ENCODE measurements at places on chromosomes 13 and 19.

DNA sequence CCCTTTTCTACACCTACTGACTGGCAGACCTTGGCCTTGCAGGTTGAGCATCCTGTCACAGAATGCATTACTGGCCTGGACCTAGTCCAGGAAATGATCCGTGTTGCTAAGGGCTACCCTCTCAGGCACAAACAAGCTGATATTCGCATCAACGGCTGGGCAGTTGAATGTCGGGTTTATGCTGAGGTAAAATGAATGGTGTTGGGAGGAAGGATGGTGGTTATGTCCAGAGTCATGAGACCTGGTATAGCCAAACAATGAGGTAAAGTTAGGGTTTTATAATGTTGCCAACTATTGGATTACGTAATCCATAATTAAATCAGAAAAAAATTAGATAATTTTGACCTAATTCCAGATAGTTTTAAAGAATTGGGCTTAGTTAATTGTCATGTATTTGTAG, 212.5 kb downstream of the PCCA start:
- no peak for DNase-seq

DNA sequence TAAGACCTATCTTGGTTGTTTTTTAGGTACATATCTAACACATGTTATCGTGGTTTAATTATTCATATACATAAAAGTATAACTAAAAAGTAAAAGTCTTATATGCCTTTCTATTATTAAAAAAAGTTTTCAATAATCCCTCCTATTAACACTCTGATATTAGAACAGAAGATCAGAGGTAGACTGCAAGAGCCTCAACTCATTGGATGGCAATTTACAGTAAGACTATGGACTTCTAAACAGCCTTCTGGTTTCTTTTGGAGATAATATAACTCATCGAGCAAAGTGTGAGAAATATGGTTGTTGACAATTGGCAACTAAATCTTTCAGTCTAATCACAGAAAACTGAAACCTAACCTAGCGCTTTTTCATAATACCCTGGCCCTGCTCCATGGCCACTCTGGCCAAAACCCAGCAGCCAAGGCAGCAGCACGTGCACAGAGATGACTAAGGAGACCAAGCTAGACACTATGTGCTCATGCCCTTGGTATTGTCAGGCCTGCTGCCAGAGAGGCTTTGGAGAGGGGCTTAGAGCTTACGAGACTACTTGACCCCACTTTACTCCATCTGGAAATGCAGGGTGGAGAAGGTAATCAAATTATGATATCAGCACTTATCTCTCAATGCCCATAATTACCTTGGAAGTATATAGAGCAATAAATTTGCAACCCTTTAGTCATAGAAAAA, 40.6 kb upstream of the EEF1AKMT1 start:
- DNase-seq: no peak

DNA sequence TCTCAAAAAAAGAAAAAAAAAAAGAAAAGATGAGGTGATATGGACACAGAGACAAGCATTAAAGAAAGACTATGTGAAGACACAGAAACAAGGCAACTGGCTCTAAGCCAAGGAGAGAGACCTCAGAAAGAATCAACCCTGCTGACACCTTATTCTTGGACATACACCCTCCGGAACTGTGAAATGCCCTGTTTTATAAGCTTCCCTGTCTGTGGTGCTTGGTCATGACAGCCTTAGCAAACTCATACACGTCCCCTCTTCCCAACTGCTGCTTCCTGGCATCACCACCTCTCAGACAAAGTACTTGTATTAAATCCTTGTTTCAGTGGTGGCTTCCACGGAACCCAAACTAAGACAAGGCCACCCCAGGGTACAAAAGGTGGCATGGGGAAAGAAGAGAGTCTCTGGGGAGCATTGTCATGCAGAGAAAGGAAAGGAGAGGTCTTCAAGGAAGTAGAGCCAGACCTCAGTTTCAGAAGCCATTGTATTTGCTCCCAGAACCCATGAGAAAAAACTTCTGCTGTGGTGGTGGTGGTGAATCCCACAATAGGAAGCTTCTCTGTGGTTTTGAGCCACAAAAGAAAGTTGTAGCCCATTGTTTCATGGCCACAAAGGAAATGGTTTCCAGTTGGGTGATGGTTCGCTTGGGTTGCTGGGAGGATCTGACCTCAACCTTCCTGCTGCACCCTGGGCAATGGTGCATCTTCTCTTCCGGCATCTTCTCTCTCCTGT, 16.3 kb upstream of the TSPAN16 start:
- DNase-seq: no peak

GRCh38 chr19:58579473-58580142, 6.5 kb upstream of the MZF1 start:
- DNase-seq: peak; percentile 33

GRCh38 chr19:20422216-20423205, 143.1 kb downstream of the ZNF737 start:
- DNase-seq: no peak

- peak; percentile 80 for DNase-seq
These were observed 32.8 kb upstream of the NANOS3 start for GRCh38 chr19:13844130-13844631.

DNA sequence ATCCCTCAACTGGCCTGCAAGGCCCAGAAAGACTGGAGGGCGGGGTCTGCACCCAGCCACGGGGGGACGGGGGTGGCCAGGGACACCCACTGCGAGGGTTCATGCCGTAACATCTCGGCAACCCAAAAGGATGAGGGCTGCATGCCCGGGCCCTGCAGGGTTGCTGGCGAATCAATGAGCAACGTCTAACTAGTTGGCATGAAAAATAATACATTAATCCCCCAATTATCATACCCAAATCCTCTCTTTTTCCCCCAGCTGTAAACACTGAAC, 232.2 kb downstream of the TUBA3C start:
- no peak for DNase-seq

- no peak for DNase-seq
These were observed 328.1 kb downstream of the SLITRK5 start for GRCh38 chr13:87999240-87999700.

DNA sequence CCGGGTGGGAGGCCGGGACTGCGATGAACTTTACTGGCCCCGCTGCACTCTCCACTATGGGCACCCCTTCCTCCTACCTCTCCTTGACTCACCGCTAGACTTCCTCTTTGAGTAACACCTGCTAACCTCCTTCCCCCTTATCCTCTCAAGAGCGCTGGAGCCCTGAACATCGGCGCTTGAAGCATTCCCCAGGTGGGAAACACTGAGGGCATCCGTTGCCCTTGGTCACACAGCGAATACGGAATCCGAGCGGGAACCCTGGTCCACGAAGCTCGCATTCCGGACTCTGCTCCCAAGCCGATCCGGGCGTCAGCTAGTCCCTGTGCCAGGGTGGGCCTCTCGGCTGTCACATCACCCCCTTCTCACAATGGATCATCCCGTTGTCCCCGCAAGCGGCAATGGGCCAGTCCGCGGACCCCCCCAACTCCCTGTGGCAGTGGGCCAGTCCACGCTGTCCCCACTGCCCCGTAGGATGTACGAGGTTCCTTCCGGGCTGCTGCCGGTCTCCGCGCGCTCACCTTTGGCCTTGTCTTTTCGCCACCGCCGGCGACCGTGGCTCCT, 4.2 kb downstream of the LIPE start:
- peak; percentile 82 for DNase-seq

- DNase-seq: no peak
These were observed 441.5 kb upstream of the SPRY2 start for GRCh38 chr13:80782441-80782840.

- no peak for DNase-seq
These were observed 79.9 kb upstream of the GPC6 start for GRCh38 chr13:93146584-93147297.

DNA sequence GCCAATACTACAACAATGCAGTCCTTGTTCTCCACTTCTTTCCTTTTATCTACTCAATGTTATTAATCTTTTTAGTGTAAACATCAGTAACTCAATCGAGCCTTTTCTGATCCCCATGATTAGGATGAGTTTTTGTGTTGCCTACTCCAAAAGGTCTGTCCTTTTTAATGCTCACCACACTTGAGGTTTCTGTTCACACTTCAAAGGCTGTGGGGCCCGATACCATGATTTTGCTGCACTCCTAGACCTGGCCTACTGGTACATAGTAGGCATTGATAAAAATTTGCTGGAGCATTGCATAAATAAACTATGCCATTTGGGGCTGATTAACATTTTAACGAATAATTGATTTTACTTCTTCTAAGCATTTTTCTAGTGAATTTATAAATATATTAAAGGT, 125.4 kb upstream of the KLF12 start:
- DNase-seq: no peak

DNA sequence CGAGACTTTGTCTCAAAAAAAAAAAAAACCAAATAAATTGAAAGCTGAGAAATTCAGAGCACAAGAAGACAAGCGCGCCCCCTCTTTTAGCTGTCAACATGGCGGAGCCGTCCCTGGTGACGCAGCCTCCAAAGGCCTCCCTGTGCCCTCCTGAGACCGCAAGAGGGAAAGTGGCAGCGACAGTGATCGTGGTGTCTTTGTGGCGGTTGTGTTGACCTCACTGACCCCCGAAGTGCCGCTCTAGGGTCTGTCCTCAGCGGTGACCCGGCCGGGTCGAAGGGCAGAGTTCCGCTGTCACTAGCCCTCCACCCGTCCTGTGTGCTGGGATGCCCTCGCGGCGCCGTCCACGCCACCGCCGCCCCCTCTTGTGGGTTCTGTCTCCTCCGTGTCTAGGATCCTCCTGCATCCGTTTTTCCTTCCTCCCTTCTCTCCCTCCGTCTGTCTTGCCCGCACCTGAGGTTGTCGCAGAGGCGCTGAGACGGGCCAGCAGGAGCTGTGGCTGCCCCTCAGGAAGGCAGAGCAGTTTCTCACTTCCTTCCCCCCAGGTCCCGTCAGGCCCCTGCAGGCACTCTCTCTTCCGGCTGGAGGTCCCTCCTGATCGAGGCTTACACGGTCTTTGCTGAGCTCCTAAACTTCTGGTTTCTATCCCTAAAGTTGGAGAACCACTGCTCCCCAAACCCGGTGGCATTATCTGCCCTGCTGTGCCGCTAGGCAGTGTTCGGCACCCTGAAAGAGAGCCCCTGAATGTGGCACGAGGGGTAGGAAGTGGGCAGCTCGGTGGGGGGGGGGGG, 7.2 kb downstream of the UHRF1 start:
- DNase-seq: peak; percentile 88

- no peak for DNase-seq
These were observed 5.6 kb downstream of the FFAR3 start for GRCh38 chr19:35363711-35364425.

DNA sequence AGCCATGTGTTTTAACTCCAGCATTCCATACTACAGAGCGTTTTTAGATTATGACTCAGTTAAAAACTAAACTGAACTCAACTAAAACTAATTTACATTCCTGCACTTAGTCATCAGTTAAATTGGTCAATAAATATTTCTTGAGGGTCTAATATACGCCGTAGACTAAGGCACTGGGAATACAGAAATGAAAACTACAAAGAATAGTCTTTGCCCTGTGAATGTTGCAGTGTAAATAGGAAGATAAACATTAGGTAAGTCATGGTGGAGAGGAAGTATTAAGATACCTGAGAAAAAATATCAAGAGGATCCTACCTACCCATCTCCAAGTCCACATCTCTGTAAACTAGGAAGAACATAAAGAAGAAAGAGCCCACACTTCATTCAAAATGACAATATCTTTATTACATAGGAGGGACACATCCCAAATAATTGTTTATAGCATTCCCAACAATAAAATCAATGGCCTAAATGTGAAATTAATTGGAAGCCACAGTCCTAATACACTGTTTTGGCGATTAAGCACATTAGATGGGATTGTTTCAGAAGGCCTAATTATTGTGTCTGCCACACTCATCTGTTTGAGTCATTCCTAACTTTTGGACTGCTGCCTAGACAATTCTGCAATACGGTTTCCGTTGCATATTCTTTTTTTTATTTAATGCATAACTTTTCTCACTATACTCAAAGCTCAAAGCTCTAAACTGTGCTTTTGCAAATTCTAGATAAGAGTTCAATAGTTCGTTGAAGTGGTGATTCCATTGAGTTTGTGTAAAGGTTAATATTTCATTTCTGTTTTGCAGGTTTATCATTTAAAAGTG, 52.9 kb downstream of the MBNL2 start:
- no peak for DNase-seq

GRCh38 chr19:49856574-49857021, 5.6 kb downstream of the PTOV1 start:
- no peak for DNase-seq

DNA sequence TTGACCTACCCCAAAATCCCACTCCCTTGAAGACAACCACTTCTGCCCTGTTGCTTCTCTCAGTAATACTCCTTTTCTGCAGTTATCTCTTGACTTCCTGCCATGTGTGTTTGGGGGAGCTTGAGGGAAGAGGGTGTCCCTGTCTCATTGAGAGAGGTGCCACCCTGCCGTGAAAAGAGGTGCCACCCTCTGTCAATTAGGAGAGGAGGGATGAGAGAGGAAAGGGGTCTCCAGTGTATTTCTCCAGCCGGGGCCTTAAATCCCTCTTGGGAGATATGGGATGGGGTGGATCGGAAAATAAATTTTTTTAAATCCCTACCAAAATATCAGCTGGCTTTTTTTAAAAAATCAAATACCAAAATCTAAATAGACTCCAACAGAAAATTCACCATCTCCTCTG, 16.5 kb downstream of the PLD3 start:
- DNase-seq: no peak

DNA sequence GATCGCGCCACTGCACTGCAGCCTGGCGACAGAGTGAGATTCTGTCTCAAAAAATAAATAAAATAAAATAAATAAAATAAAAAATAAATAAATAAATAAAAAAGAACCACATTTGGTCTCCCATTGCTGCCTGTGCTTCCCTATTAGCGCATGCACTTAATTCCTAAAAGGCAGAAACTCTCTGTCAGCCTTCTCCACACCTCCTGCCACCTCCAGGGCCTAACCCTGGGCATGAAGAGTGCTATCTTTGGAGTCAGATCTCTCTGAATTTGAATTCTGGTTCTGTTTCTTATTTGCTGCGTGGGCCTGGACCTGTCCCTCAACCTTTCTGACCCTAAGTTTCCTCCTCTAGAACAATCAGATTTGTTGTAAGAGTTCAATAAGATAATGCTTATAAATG, 11.3 kb downstream of the NCAN start:
- no peak for DNase-seq

GRCh38 chr19:7748756-7749155, 1.4 kb upstream of the CD209 start:
- no peak for DNase-seq

DNA sequence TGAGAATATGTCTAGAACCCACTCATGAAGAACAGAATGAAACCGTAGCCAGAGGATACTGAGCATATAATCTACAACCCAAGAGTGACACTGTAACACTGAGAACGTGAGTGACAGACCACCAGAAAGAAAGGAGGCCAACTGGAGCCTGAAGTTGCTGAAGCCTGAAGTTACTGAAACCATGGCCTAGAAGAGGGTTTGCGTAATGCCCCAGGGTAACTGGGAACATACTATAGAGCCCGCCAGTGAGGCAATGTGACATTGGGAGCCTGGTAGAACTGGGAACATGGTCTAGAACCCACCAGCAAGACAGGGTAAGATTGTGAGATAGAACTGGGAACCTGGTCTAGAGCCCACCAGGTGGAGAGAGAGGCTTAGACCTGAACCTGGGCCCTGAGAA, 15.5 kb upstream of the TNFSF14 start:
- peak; percentile 19 for DNase-seq

GRCh38 chr19:7469669-7470285, 19.1 kb downstream of the PEX11G start:
- DNase-seq: no peak
